H4 (cell line): ENCODE measurements at places on chromosomes 7 and 10. TPM values are rescaled to one million over a fixed set of nuclear protein-coding genes. Genes with fewer than 3 reads are reported as not detected.
A peak's percentile ranks its signal among the peaks of the same experiment; 100 is the strongest.

The PAPOLB gene
- 0.02 TPM in 1 of 2 replicates, not detected in the other for total RNA-seq

GRCh38 chr10:87660484-87661133 is 931 bp downstream of the PAPSS2 start:
- DNase-seq = no peak

DNA sequence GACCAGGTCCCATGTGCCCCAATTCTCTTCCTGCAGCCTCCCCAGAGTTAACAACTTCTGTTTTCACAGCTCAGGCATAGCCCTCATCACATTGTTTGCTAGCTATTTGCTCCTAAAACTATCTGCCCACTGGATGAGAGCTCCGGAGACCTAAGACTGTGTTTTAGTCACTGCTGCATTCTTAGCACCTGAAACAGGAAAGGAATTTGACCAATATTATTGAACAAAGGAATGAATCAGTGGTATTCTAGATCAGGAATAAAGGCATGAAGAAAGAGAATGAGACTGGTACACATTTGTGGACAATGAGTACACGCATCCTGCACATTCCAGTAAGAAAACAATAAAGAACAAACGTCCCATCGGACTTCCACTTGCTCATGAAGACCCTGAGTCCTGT is 54.8 kb downstream of the PPP1R17 start:
- no peak for DNase-seq

DNA sequence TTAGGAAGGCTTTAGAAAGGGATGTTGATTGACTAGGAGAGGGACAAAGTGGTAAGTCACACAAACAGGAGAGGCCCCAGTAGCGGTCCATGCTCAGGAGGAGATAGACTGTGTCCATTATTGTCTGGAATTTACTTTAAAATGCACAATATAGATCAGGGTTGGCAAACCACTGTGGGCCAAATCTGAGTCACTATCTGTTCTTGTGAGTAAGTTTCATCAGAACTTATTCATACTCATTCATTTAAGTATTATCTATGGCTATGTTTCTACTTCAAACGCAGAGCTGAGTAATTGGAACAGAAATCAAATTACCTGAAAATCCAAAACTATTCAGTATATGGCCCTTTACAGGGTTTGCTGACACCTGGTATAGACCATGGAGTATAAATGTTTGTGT is 166.5 kb downstream of the COL28A1 start:
- DNase-seq = no peak

The IDI2 gene
- total RNA-seq = not detected in 2 replicates

DNA sequence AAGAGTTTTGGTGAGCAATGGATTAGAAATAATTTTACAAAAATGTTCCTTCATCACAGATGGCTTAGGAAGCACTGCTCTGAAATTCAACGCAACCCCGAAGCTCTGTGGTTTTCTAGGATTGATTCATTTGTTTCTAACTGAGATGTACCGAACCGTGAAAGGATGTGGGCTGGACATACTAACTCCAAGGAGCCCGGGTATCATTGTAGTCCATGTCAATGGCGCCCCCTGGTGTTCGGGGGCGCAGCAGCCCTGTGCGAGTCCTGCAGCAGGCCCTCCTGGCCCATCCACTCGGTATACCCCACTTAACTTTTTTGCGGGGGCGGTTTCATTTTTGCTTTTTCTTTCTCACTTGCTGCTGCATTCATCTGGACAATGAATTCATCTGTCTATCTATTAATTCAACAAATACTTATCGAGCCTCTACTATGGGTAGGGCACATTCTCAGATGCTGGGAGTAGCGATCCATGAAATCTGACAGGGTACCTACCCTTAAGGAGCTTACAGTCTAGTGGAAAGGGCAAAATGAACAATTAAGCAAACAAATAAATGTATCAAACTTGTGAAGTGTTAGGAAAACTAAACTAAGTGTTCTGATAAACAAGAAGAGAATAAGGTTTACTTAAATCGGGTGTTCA is 25.2 kb upstream of the ITPRID1 start:
- DNase-seq = peak; percentile 79

The CTTNBP2 gene
- 2.4 and 4.8 TPM in 2 replicates for total RNA-seq

The SPDYE5 gene
- not detected in 2 replicates for total RNA-seq

The PRKAR2B gene
- total RNA-seq = 9.5 and 13.1 TPM in 2 replicates

The TMEM196 gene
- total RNA-seq = not detected in 2 replicates

DNA sequence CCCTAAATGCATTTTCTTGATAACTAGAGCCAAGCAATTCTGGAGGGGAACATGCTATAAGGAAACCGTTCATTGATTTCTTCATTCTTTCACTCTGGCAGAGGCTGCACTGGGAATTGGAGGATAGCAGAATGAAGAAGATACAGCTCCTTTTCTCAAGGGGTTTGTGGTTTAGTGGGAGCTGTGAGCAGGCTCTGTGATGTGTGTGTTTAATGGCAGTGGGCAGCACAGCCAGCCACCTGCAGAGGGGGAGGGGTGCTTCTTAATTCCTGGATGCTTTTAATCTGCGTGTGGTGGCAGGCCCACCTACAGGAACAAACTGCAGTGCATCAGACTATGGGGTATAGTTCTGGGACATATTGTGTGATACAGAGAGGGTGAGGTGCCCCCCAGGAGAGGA is 31.9 kb downstream of the RPS24 start:
- DNase-seq = no peak

The CFAP70 gene
- total RNA-seq = 0.18 and 0.54 TPM in 2 replicates

DNA sequence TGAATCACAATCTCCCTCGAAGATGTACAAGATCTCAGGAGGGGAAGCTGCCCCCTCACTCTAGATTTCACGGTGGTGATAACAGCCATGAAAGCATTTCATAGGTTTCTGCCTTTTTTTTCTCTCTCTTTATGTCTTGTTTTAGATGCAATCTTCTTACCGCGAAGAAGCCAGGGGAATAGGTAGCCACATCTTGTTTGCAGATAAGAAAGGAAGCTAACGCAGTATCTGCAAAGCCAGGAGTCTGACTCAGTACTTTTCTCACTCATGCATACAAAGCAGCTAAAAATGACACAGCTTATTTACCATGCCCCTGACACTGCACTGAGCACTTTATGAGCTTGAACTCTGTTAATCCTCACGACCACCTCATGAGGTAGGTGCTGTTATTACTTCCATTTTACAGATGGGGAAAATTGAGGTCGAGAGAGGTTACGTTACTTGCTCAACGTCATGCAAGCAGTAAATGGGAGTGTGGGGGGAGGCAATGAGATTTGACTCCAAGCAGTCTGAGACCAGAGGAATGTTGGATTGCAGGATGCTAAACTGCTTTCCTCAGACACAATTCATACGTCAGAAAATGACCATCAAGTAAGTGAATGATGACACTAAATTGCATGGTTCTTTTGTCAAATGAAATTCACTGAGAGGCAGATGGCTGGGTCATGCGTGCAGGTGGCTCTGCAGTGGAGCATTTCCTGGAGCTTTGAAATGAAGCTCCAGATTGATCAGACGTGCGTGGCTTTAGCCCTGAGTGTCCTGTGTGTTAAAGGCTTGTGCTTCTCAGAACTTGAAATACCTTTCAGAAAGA is 3.3 kb downstream of the MAP3K8 start:
- no peak for DNase-seq

GRCh38 chr10:35520996-35521395 is 84.1 kb upstream of the GJD4 start:
- no peak for DNase-seq

GRCh38 chr7:29844559-29844958 is 38.3 kb downstream of the WIPF3 start:
- no peak for DNase-seq

The UNC5B gene
- 6.8 and 7.1 TPM in 2 replicates for total RNA-seq

DNA sequence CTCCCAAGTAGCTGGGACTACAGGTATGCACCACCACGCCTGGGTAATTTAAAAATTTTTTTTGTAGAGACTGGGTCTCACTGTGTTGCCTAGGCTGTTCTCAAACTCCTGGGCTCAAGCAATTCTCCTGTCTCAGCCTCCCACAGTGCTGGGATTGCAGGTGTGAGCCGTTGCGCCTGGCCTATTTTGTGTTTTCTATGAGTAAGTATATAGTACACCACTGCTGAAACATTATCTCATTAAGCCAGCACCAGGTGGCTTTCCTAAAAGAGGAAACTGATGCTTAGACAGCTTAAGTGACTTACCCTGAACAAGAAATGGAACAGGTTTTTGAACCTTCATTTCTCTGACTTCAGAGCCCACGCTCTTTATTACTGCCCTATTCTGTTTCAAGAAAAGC is 7.8 kb upstream of the PTPN12 start:
- DNase-seq = no peak

The CDK1 gene
- total RNA-seq = 200 and 237 TPM in 2 replicates

DNA sequence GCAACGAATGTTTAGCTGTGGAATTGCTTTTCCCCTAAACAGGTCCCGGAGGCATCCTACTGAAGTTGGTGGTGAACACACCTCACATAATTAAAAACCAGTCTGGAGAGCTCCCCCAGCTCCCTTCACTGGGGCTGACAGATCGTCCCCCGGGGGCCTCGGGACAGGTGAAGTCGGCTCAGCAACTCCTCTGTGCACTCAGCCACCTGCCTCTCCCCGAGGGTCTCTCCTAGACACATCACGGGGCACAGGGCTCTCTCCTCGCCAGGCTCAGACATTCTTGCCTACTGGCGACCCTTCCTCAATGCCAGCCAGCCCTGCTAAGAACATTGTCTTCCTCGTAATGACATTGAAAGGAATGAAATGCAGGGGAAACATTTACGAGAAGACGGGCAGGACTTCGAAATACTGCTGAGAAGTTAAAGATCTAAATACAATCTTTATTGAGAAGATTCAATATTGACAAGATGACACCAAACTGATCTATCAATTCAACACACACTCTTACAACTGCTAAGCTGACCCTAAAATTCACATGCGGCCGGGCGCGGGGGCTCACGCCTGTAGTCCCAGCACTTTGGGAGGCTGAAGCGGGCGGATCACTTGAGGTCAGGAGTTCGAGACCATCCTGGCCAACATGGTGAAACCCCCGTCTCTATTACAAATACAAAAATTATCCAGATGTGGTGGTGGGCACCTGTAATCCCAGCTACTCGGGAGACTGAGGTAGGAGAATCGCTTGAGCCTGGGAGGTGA is 88.1 kb upstream of the DNAAF5 start:
- DNase-seq = no peak

DNA sequence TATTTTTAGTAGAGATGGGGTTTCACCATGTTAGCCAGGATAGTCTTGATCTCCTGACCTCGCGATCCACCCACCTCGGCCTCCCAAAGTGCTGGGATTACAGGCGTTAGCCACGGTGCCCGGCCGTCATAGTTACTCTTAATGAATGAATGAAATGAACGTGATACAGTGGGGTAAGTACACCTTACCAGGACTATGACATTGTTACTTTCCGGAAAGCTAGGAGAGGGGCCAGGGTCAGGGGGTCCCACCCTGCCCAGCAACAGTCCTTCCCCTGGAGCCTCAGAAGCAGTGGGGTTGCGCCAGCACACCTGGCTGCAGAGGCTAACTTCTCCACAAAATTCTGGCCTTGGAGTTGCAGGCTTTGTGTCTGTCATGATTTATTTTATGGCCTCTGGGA is 21.4 kb downstream of the VSTM4 start:
- DNase-seq = no peak

DNA sequence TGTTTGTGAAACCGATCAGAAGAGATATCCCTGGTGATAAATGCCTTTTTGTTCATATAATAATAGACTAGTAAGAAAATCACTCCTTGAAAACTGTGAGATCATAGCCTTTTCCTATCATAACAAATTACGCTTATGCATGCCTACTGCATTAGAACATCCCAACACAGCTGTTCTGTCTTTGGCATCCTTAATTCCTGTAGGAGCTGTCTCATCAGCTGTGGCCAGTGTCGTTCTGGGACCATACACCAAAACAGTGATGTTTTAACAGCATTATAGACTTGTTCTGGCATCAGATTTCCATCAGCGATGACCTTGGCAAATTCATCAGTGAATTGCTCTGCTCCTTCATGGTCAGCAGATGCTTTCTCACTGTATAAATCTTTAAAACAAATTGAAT is 423.6 kb upstream of the LRGUK start:
- peak; percentile 30 for DNase-seq

DNA sequence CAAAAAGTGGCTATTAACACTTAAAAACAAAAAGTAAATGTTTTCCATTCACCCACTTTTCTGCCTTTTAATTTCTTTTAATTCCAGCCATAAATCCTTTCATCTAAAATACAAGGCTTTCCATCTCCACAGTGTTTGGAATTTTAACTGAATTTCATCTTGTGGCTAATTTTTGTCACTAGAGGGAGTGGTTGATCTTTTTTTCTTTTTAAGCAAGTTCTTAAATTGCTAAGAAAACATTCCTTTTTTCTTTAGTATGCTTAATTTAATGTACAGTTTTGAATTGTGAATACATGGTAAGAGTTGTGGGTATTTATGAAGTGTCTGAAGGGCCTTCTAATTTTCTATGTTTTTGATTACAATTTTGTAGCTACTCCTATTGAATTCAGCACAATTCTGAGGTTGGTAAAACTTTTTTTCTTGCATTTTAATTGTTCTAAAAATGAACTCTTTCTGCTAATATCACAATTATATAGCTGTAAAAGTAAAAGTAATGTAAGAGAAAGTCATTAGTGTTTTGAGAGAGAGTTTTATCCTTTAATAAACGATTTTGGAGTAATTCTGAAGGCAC is 54.9 kb upstream of the ANK3 start:
- DNase-seq = peak; percentile 30

- peak; percentile 27 for DNase-seq
Observed at GRCh38 chr7:134502463-134503371, 24.6 kb upstream of the AKR1B10 start.

DNA sequence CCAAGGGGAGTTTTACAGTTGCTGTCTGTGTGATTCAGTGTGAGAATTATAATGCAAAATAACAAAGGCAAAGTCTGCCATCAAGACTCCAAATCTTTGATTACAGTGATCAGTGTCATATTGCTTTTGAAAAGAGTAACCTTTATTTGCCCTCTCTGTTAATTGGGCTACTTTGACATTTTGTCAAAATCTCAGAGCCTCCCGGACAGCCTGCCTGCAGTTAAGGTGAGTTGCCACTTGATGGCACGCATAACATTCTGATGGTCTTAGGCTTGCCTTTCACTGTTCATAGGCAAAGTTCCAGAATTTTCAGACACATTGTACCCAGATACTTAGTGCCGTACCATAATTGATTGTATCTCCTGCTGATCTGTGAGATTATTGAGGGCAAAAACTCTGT is 253.5 kb downstream of the ABCA13 start:
- DNase-seq = peak; percentile 74

The C7orf57 gene
- total RNA-seq = 0.06 and 0.08 TPM in 2 replicates

The NOS3 gene
- total RNA-seq = 0.29 and 0.60 TPM in 2 replicates

The TMEM213 gene
- total RNA-seq = not detected in 2 replicates
